ENCODE measurements at places on chromosomes 12 and 14.

- peak; percentile 19 for DNase-seq
Observed at GRCh38 chr12:63882844-63883243, 38.3 kb downstream of the SRGAP1 start.

GRCh38 chr12:32644431-32644830 is 34.7 kb upstream of the DNM1L start:
- no peak for DNase-seq

DNA sequence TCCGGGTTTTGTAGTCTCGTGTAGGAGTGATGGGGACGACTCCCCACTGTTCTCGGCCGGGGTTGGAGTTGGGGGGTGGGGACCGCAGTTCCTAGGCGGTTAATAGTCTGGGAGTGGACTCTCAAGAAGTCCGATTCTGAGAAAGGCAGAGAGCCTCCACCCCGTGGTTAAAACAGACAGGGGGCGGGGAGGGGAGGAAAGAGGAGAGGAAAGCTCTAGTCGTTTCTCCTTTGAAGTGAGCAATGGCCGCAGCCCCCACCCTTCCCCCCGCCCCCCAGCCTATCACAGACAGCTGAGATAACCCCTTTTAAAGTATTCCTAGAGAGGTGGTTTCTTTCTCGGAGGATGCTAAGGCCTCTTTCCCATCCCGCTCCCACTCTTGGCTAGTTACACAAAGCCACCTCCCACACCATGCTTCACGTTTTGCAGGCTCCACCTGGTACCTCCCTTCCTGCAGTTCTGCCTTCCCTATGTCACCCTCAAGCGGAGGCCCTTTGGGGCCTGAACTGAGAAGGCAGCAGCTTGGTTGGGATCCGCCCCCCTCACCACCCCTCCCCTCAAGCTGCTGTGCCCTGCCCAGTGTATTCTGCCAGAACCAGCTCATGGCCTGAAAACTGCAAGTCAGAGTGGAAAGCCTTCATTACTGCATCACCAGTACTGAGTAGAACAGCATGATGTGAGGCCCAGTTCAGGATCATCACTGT is 853 bp downstream of the USP5 start:
- no peak for DNase-seq

DNA sequence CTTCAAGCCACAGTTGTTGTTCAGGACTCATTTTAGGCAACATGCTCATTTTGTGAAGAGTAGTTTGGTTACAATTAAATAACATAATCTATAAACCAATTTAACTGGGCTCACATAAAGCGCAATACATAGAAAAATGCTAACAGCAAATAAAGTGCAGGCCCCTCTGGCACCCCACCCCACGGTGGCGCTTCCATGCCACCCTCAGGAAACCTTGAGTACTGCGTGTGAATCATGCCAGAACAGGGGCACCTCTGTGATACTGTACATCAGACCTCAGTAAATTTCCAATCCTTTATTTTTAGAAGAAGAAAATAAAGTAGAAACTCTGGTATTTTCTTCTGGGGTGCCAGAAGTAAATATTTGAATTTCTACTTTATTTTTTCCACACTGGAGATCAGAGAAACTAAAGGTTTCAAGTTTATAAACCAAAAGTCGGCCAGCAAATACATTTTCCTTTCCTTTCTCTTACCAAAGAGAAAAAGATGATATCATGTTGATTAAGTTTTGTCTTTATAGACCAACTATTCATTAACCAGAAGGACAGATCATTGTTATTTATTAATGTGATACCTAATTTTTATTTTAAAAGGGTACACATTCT is 316.8 kb downstream of the PAWR start:
- DNase-seq = no peak

- DNase-seq = no peak
Observed at GRCh38 chr12:26122681-26123481, 2.0 kb downstream of the BHLHE41 start.

DNA sequence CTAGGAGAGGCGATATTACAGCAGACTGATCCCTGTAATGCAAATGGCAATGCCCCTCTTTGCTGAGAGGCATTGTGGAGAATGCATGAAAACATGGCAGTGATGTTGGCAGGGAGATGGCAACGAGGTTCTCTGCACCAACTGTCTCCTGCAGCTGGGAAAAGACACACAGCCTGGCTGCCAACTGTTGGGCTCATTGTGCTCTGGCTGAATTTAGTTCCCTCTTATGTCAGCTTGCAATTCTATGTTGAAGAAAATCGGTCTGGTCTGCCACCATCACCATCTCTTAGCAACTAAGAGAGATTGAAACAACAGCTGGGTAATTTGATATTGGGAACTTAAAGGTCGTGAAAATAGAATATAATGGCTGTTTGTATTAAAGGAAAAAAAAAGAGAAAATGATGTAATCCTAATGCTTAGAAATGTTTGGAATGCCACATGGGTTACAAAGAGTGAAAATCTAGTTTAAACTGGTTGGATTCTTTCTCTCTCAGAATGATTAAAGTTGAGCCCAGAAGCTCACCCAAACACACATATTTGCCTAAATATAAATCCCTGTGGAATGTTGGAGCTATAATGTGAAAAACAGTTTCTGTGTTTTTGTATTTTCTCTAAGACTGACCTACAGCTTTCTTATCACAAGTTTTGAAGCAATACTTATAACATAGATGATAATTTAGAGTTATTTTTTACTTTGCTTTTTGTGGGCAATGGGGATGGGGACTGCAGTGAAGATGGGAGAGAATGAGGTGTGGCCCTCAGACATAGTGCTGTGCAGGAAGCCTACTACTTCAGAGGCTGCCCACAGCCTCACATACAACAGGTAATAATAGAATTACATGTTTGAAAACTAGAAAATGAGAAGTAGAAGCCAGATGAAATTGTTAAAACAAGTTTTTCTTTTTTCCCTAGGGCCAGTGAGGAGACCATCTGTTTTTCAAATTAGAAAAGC is 143.7 kb downstream of the AKAP6 start:
- DNase-seq = no peak

- DNase-seq = no peak
Observed at GRCh38 chr12:77435446-77436091, 370.2 kb upstream of the E2F7 start.

- DNase-seq = no peak
Observed at GRCh38 chr12:131378861-131379665, 331.8 kb upstream of the SFSWAP start.

GRCh38 chr14:24145690-24146452 is 539 bp downstream of the PSME2 start:
- no peak for DNase-seq

GRCh38 chr14:90654831-90655276 is 161.4 kb downstream of the TTC7B start:
- no peak for DNase-seq

- DNase-seq = no peak
Observed at GRCh38 chr14:103576371-103577024, 13.7 kb downstream of the COA8 start.

DNA sequence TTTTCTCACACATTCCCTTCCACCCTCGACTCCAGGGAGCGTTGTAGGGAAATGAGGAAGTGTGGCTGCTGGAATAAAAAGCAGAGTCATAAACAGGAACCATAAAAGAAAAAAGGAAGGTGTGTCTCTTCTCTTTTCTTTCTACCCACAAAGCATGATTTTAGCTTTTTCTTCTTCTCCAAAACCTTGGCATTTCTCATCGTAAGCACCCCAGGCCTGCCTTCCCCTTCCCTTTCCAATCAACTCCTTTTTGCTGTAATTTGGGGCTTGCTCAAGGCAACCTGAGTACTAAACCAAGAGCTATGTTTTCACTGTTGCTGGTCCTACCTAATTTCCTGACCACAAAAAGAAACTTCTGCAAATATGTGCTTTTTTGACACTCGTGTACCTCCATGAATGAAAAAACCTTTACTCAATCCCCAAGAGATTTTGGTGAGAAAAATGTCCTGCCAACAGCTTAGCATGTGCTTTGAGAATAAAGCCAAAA is 9.2 kb downstream of the PLBD1 start:
- DNase-seq = no peak

- DNase-seq = no peak
Observed at GRCh38 chr14:99946652-99947489, 118.4 kb upstream of the EVL start.

GRCh38 chr12:21337453-21337852 is 2.7 kb upstream of the SLCO1A2 start:
- no peak for DNase-seq

DNA sequence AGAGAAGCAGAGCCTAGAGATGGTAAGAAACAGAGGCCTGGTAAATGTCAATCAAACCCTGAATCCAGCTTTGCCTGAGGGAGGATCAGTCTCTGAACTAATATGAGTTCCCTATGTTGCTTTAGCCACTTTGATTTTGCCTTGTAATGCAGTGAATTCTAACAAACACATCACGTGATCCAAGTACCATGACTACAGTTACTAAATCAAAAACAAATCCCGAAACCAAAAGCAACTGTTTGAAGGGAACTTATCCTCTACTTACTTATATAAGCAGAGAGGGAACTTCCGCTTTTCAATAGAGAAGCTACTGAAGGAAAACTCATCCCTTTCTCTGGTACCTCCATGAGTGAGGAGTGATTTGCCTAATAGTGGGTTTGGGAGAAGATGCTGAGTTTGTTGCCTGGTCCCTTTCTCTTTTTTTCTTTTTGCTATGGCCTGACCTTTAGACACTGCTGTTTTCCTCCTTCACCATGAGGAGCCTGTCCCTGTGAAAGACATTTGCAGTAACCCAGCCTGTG is 7.7 kb upstream of the PPTC7 start:
- no peak for DNase-seq

GRCh38 chr12:65334521-65334920 is 56.0 kb downstream of the MSRB3 start:
- no peak for DNase-seq

DNA sequence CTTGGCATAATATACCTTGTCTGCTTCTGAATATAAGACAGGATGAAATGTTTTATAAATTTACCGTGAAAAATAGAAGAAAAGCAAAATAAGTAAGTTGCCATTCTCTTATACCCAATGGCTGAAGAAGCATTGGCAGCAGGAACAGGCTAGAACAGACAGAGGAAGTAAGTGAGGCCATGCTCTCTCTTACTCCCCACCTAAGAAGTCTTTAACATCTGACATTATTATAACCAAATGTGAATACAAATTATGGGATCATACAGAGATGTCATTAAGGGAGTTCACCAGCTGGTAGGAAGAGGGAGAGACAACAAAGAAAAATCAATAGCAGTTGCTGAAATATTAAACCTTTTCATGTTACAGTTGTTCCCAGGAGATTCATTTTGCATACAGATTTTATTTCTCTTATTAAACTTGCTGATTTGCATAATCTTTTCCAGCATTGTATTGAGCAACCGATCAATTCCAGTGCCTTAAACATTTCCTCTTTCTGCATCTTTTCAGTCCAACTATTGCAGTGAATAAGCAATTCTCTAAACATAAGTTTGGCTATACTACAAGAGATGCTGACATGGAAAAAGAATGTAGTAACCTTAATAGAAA is 270.6 kb downstream of the SLC6A15 start:
- peak; percentile 45 for DNase-seq

GRCh38 chr14:79825046-79825521 is 386.2 kb downstream of the DIO2 start:
- DNase-seq = no peak

DNA sequence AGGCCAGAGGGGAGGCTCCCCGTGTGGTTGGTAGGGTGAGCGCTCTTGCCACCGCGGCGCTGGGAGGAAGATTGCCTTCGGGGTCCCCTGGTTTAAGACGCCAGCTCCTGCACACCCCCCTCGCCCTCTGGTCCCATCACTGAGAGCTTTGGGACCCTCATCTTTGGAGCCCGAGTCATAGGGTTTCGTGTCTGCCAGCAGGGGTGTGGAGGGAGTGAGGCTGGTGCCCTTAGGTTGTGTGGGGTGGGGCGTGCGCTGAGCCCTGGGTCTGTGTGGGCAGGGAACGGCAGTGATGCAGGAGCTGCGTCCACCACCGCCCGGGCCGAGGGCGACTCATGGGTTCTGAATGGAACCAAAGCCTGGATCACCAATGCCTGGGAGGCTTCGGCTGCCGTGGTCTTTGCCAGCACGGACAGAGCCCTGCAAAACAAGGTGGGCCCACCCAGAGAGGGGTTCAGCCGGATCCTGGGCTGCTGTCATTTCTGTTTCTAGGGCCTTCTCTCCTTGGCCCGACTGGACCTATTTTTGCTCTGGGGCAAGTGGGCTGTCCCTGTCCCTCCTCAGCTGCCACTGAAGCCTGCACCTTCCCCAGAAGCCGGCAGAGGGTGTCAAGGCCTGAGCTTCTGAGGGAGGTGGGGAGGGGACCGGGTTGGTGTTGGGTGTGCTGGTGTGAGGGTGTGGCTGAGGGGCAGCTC is 12.1 kb downstream of the ACADS start:
- DNase-seq = no peak

DNA sequence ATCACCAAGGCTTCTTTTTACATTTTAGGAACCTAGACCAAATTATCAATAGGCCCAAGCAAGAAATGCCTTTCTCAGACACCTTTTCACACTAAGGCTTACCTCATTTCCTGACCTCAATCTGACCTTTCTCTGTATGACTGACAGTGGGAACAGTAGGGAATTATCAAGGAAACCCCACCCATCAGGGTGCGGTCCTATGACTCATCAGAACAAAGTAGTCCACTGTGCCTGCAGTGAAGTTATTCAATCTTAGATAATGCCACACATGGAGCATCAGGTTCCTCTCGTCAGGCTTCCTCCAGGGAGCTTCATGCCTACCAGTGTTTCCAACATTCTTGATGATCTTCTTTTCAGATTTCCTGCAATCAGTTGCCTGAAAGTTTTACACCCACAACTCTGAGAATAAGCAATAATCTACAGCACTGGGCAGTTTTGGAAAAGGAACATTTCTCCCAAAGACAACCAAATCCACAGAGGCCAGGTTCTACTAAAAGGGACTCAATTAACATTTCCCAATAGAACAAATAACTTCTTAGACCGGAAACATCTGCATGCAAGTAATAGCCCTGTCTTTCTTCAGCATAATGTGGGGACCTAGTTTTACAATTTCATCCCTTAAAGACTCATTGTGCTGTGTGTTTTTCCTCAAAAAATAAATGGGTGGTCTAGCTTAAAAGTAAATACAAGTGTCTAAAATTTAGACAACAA is 35.9 kb upstream of the TMTC2 start:
- DNase-seq = no peak

DNA sequence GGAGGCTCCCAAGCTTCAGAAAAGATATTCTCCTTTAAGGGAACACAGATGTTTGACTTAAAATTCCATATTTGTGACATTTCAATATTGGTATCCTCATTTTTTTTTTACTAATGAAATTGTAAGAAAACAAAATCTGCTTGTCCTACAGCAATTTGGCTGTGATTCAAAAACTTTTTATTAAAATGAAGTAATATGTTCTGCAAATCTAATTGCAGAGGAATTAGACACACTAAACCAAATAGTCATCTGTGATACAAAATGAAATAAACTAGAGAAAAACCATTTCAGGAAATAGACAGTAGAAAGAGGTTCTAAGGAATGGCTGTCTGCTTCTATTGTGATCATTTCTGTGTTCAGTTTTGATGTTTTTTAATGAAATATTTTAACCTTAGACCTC is 50.1 kb upstream of the HIF1A start:
- no peak for DNase-seq

- DNase-seq = no peak
Observed at GRCh38 chr14:52848626-52849025, 57.2 kb upstream of the GNPNAT1 start.

- DNase-seq = no peak
Observed at GRCh38 chr12:131445184-131445774, 265.6 kb upstream of the SFSWAP start.

All from NCI-H187 treated with DMSO at 0.1 percent for 48 hours (cell line).